ENCODE measurements at places on chromosomes 5 and 9.

GRCh38 chr5:115599924-115600323, 2.4 kb downstream of the TICAM2 start:
- DNase-seq, result no peak

- no peak for DNase-seq
These were observed 3.7 kb upstream of the PCDH1 start for GRCh38 chr5:141881886-141882285.

- DNase-seq, result no peak
These were observed 193.5 kb upstream of the TLX3 start for GRCh38 chr5:171115519-171115918.

DNA sequence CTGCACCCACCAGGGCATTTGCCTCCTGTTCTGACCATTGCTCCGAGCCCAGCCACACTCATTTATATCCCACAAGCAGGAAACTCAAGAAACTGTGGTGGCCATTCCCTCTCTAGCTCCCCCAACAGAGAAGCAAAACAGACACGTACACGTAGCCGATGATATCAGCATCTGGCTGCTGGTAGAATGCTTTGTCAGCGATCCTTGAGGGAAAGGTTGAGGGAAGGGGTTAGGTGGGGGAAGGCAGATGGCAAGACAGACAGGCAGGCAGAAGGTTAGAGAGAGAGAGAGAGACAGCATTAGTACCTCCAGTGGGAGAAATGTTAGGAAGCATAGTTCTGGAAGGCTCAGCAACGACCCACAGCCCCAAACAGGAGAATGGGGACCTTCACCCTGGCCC, 7.8 kb downstream of the HIGD2A start:
- no peak for DNase-seq

- no peak for DNase-seq
These were observed 63.6 kb downstream of the NUDT12 start for GRCh38 chr5:103498800-103499551.

- DNase-seq, result no peak
These were observed 407.4 kb downstream of the BRINP1 start for GRCh38 chr9:118961857-118962256.

- no peak for DNase-seq
These were observed 38.8 kb downstream of the STC2 start for GRCh38 chr5:173289372-173289771.

DNA sequence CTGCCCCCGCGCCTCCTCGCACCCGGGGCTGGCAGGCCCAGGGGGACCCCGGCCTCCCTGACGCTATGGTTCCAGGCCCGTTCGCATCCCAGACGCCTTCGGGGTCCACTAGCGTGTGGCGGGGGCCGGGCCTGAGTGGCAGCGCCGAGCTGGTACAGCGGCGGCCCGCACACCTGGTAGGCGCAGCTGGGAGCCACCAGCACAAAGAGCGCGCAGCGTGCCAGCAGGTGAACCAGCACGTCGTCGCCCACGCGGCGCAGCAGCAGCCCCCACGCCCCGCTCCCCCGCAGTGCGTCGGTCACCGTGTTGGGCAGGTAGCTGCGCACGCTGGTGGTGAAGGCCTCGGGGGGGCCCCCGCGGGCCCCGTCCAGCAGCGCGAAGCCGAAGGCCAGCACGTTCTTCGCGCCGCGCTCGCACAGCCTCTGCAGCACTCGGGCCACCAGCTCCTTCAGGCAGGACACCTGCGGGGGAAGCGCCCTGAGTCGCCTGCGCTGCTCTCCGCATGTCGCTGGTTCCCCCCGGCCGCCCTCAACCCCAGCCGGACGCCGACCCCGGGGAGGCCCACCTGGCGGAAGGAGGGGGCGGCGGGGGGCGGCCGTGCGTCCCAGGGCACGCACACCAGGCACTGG, 548 bp downstream of the TERT start:
- no peak for DNase-seq

DNA sequence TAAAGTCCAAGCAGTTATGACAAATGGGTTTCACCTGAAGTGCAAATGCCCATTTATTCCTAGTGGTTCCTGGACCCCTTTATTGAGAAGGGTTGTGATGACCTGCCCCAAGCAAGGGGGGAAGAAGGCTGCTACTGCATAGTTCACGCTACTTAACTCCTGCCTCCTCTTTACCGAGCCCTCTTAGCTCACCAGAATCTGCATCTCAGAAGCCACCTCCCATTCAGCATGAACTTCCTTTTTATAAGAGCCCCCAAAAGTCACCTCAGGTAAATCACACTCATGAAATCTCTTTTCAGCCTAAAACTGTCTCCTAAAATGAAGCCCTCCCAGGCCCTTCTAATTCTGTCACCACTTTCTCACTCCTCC, 26.6 kb upstream of the C9orf72 start:
- no peak for DNase-seq

GRCh38 chr5:25128606-25129005, 483.8 kb upstream of the CDH10 start:
- no peak for DNase-seq

DNA sequence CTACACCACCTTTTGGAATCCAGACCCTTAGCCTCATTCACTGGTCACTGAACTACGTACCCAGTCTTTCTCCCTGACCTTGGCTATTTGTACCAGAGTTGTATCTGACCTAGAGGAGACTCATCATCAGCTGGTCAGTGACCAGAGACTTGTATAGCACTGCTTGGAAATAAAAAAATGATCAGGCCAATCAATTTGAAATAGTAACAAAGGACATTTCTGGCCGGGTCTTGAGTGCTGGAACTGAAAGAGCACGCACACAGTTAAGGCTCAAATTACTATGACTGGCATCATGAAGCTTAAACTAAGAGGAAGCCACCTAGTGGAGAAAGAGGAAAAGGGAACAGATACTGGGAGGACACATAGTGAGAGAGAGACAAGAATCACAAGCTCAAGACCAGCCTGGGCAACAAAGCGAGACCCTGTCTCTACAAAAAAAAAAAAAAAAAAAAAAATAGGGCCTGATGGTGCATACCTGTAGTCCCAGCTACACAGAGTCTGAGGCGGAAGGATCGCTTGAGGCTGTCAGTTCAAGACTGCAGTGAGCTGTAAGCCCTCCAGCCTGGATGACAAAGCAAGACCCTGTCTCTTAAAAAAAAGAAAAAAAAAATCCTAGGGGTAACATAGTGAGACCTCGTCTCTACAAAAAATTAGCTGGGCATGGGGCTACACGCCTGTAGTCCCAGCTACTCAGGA, 12.8 kb upstream of the SRP19 start:
- peak; percentile 74 for DNase-seq

All from LoVo (cell line).